Cardiac muscle cell (in vitro differentiated cells and primary cell): ENCODE measurements at places on chromosomes 6 and 20.

DNA sequence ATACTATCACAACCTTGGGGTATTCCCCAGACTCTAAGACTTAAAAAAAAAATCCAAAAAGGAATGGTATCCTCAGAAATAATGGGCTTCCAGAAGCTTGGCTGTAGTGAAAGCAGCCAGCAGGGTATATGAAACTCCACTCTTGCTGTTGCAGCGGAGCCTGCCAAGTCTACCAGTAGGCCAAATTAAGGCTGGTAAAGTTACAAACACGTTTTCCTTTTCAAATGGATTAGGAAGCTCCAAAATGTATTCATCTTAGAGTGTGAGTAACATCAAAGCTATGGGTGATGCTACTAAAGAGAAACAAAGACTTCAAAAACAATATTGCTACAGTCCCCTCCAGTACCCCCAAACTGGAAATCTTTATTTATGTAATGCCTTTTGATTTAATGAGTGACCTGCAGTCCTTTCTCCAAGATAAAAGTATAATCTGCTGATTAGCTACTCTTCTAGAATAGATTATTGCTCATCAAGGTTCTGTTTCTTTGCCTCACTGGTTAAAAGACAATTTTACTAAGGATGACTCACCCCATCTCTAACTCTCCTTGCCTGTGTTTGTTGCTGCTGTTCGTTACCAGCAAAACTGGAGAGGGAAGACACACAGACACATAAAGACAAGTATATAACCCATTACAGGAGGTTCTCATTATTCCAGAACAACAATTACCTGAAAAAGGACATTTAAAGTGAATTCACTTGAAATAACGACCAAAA is 84.9 kb downstream of the BTBD9 start:
- no peak overlapping the region for H3K4me3 ChIP-seq
- no peak overlapping the region for H3K27ac ChIP-seq
- H3K27me3 ChIP-seq = no peaks in the 10 kb centered on the region
- peaks cover 1% of the 10 kb centered on the region for H3K4me1 ChIP-seq
- DNase-seq = peak; percentile 17
- H3K36me3 ChIP-seq = no peaks in the 10 kb centered on the region

DNA sequence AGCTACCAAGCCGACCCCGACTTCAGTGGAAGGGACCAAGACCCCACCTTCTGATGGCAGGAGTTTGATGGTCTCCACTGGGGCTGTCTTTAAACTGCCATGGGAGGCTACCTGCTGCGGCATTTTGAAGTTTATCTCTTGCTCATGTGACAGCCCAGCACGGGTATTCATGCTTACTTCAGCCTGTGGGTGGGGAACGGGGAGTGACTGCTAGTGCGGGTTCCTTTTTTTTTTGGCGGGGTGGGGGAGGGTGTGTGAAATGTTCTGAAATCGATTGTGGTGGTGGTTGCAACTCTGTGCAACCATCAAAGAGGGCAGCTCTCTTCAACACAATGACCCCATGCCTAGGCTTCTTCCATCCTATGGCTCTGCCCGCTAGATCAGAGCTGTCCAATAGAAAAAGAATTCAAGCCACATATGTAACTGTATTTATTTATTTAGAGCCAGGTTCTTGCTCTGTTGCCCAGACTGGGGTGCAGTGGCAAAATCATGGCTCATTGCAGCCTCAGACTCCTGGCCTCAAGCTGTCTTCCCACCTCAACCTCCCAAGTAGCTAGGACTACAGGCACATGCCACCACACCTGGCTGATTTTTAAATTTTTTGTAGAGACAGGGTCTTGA is 53.7 kb downstream of the PPP1R16B start:
- no peak overlapping the region for H3K27ac ChIP-seq
- DNase-seq = no peak
- H3K27me3 ChIP-seq = no peaks in the 10 kb centered on the region
- no peak overlapping the region for H3K4me3 ChIP-seq

DNA sequence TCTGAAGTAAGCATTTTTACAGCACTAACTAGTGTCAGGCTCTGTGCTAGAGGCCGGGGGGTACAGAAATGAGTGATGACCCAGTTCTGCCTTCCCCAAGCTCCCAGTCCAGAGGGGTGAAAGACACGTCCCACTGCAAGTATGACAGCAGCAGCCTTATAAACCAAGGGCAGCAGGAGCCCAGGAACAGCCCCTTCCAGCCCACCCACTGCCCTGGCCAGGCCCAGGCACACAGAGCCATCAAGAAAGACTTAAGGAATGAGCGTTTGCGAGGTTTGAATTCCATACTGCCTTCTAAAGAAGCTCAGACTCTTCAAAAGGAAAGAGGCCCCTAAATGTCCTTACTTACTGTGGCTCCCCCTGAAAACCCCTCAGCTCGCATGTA is 10.0 kb downstream of the TRERF1 start:
- no peak overlapping the region for H3K4me3 ChIP-seq
- DNase-seq = no peak
- H3K36me3 ChIP-seq = no peaks in the 10 kb centered on the region
- no peaks in the 10 kb centered on the region for H3K27me3 ChIP-seq
- H3K4me1 ChIP-seq = peaks cover 40% of the 10 kb centered on the region

DNA sequence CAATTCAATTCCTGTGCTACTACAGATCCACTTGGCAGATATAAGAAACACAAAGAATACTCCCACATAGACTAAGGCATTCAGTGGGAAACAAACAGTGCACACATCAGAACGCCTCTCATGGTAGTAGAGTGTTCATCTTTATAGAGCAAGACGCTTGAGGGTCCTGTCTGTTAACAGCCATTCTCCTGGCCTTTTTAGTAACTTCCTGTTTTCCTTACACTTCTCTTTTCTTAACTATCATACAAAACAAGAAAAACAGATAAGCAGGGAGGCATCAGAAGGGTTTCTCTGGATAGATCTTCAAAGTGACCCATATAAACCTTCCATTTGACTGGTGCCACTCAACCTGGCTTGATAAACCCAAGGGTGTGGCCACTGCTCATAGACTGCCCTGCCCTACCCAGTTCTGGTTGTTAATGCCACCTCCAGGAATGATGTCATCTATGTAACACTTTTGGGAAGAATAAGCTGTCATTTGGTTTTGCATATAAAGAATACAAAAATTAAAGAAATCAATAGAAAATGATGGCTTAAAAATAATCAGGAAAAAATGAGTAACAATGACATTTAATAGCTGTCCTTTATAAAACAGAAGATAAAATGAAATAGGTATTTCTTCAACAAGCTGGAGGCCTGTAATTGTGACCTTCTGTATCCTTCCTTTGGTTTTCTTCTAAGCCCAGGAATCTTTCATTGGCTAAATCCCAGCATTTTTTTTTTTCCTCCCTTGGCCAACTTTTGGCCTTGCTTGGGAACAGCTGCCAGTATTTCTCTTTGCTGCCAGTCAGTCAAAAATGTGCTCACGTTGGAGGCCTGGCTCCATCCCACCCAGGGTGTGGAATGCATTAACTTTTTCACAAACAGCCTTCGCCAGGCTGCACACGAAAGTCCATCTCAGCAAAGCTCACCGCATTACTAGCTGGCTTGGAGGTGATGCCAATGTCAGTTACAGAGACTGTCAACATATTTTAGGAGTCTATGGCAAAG is 103.5 kb downstream of the GJA10 start:
- no peak overlapping the region for H3K27ac ChIP-seq
- H3K27me3 ChIP-seq = no peaks in the 10 kb centered on the region
- no peak for DNase-seq
- peaks cover 10% of the 10 kb centered on the region for H3K4me1 ChIP-seq
- H3K4me3 ChIP-seq = no peak overlapping the region

GRCh38 chr6:13428583-13429405 is 58.6 kb downstream of the GFOD1 start:
- no peaks in the 10 kb centered on the region for H3K36me3 ChIP-seq
- no peak overlapping the region for H3K4me3 ChIP-seq
- peak overlapping the region; percentile 88 for H3K27ac ChIP-seq
